ENCODE measurements at places on chromosomes 7 and 10.

DNA sequence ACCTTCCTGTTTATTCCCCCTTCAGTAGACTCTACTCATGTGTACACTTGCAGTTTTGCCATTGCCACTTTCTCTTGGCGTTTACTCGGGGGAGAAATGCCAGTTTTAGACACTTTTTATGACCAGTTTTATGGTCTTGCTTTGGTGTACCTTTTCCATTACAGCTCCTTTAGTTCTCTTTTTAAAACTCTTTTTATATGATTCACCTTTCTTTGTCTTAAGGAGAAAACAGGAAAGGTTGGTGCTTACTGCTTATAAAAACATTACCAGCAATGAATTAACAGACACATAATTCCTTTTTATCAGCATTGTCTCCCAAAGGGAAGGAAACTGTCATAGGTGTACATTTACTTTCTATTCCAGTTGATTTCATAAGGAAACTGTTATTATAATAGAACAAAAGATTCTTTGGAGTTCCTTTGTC lies 11.9 kb downstream of the TSPAN13 start:
- DNase-seq, result no peak

DNA sequence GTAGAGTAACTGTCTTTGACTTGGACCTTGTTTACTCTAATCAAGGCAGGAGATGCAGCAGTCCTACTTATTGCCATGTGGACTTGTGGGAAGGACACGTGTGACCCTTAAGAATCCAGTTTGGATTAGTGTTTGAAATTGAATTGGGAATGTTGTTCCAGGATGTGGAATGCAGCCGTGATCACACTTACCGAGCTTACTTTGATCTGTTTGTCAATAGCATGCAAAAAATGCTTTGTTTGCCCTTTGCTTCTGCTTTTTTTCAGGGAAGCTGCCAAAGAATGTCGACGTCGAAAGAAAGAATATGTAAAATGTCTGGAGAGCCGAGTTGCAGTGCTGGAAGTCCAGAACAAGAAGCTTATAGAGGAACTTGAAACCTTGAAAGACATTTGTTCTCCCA lies 84.7 kb downstream of the CREM start:
- no peak for DNase-seq

- no peak for DNase-seq
Observed at GRCh38 chr7:30053068-30053467, 24.9 kb downstream of the PLEKHA8 start.

DNA sequence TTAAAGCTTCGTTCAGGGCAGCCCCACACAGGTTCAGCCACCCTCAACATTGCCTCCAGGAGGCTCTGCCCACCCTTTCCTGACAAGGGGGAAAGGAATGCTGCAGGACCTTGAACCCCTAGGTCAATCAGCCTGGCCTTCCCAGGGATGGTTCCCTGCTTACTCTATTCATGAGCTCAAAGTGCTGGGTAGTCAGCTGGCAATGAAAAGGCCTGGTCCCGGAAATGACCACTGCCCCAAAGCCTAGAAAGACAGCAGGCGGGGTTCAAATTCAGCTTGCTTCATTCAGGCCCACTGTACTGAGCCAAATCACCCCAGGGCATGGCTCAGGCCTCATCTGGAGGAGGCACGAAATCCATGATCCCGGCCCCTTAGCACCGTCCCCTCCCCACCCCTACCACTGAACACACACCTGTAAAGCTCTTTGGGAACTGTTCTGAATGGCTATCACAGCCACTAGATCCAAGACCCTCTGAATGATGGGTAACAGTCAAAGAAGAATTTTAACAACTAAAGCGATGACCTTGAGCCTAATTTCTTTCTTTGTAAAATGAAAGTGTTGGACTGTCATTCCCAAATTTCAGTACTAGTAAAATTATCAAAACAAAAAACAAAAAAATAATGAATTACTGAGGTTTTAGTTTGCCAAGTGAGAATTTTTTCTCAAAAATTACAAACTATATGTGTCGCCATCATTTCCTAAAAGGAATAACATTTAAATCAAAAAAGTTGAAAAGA lies 1.0 kb downstream of the URGCP start:
- DNase-seq, result no peak

DNA sequence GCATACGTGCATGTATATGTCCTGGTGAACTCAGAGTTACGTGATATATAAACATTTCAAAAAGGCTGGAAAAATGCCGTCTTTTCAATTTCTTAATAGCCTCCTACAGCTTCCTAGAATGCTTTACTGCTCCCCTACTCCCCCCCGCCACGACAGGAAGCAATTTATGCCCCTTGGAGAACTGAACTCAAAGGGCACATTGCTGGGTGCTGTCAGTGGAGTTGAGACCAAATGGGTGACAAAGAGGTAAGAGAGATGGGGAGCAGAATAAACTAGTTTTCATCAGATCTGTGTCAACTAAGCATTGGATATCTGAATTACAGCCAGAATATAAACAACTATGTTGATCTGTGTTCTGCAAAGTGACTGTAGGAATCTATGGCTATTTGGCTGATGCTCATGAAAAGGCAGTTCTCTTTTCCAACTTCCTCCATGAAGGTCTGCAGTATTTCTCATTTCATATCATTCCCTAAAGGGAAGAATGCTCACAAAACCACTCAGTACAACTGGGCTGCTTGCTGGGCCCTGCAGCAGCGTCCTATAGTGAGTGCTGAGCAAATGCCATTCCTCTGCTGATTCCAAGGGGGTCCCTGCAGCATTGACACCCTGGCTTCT lies 171.3 kb upstream of the HPS1 start:
- no peak for DNase-seq

- peak; percentile 60 for DNase-seq
Observed at GRCh38 chr10:79155301-79156081, 86.7 kb downstream of the ZMIZ1 start.

DNA sequence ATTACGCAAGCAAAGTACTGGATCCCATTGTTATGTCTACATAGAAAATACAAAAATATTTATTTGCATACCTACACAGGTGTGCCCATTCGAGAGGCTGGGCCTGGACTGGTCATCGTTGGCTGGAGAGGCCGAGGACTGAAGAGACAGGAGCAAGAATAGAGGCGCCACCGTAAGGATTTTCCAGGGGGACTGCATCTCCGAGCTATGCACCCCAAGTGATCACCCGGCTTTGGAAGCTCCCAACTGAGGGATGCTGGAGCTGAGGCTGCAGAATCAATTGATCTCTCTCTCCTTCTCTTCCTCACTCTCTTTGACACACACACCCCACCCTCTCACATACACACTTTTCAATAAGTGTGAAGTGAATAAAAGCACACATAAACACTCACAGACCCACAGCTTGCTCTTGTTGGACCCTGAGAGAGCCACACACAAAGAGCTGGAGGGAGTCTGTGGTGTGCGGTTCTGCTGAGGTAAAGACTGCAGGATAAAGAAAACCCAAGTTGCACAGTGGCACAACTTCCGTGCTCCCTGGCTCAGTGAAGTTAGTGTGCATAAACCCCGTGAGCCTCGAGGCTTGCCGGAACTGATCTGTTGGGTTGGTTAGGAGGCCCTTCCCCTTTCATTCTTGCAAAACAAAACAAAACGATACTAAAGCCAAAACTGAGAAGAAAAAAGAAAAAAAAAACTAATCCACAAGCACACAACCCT lies at the start of gene AOAH:
TSS of gene AOAH (minus strand) at position 544 of the 714 bp plus-strand sequence. CDS start at position 198, 346 bp downstream.
- DNase-seq, result no peak

- no peak for DNase-seq
Observed at GRCh38 chr10:78778444-78779338, 290.1 kb upstream of the ZMIZ1 start.

- no peak for DNase-seq
Observed at GRCh38 chr7:51055039-51055840, 261.4 kb downstream of the COBL start.

DNA sequence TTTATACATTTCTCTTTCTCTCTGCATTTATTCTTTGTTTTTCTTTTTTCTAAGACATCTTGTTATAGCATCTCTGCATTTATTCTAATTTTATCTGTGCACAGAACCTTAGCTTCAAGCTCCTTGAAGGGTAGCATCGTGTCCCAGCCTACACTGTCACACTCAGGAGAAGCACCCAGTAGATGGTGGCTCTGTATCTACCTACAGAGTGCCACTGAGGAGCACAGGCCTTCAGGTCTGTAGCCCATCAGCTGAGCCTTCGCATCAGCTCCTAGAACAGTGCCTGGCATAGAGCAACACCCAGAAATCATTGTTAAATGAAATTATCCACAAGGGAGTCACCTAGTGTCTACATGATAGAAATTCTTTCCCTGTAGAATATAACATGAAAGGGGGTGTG lies 203.0 kb upstream of the KLF14 start:
- no peak for DNase-seq

DNA sequence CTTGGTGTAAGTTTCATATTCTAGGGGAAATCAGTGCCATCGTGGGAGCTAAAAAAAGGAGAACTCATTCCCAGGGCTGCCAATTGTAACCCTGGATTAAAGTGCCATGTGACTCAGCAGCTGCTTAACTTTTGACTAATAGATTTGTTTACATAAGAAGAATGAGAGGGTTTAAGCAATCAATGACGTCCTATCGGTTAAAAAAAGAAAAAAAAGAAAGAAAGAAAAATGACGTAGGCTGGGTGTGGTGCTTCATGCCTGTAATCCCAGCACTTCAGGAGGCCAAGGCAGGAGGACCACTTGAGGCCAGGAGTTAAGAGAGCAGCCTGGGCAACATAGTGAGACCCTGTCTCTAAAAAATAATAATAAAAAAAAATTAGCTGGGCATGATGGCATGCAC lies 116.2 kb upstream of the AFAP1L2 start:
- peak; percentile 92 for DNase-seq

DNA sequence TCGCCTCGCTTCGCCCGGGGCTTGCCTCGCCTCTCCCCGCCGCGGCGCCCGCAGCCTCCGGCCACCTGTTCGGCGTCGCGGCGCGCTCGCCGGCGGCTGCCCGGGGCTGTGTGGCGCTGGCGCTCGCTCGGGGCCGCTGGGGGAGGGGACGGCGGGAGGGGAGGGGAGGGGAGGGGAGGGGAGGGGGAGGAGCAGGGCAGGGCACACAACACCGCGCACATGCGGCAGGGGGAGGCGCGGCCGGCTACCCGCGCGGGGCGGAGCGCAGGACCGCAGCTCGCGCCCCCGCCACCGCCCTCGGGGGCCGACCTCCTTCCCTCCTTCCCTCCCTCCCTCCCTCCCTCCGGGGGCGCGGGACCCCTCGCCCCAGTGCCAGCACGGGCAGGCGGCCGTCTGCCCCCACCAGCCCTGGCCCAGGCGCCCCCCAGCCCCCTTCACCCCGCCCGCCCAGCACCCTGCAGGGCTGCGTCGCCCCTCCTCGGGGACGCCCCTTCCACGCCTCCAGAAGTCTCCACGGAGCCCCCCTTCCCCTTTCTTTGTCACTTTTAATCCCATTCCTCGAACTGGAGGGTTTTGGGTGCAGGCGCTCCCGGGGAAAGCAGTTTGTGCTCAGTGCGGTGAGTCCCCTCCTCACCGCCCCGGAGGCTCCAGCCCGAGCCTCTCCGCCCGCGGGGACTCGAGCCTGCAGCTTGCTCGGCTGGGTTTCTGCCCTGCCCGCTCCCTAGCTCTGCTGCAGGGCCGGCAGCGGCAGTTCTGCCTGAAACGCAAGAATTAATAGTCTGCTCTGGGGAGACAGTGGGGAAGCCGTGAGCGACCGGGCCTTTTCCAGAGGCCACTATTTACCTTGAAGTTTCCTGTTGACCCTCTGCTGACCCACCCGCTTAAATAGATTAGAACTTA lies at the start of gene PARD3:
TSS of gene PARD3 (minus strand) at position 112 of the 900 bp plus-strand sequence. CDS start 301 bp downstream, outside the sequence.
- DNase-seq, result peak; percentile 51

GRCh38 chr10:98167191-98167590 lies 32.7 kb downstream of the R3HCC1L start:
- no peak for DNase-seq

DNA sequence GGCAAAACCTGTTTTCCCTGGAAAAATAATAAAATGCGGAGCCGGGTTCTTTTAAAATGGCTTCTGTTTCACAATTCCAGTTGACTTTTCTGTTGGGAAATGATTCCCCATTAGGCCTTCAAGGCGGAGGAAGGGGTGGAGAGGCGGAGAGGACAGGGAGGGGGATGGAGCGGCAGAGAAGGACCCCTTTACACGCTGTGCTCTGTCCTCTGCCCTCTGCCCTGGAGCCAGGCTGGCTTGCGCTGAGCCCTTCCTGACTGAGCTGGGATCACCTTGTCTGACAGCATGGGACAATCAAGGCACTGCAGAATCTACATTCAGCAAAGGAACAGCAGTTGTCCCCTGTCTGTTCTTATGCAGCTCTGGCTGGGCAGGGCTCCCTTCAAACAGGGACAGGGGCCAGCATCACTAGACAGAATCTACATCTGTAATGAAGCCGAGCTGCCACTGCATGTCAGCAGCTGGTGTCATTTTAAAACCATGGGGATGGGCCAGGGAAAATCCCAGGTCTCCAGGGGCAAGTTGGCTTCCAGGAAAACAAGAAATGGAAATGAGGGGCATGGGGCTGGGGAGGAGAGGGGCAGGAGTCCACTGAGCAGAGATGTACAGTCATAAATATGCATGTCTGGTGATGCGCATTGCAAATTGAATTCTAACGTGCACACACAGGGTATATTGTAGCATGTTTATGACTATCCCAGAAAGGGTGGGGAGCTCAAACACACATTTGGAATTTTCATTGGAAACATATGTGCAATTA lies 120.0 kb downstream of the MKX start:
- DNase-seq, result no peak

DNA sequence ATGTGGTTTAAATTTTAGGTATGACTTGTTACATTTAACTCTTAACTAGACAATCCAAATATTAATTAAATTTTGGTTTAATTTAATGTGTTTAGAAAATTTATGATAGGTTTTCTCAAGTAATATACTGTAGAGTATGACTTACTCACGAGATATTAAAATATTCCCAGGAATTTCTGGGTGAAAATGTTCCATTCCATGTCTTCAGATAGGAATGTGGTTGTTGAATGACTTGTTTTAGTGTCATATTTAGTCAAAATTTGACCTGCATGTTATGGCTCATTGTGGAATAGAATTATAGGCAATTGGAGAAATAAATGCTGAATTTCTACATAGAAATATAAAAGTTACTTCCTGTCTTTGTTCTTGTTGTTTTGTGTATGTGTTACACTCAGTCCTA lies 46.7 kb downstream of the SHOC2 start:
- DNase-seq, result peak; percentile 4

DNA sequence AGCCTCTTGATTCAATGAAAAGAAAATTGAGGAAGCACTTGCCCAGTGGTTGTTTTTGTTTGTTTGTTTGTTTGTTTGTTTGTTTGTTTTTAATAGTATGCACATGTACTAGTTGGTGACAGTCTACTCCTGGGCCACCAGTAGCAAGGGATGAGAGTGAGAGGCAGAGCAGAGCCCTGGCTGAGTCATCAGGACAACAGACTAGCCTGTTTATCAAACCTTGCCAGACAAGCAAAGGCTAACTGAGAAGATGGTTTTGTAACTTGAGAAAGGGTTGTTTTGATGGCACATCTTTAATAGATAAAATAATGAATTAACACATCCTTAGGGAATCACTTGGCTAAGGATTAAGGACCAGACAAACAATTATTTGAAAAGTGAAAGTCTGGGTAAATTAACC lies 78.1 kb downstream of the INHBA start:
- peak; percentile 69 for DNase-seq

DNA sequence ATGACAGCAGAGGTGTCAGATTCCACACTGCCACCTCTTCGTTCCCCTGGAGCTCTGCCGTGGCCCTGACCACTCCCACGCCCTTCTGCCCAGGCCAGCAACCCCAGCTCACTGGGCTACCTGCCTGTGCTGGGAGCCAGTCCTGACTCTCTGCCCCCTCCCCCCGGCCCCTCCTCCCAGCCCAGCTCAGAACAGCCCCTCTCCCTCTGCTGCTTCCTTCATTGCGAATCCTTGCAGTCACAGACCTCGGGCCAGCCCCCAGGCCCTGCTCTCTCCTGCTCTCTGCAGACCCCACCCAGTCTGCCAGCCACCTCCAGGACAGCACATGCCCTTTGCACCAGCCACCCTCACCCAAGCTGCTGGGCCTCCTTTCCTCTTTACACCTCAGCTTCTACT lies 60.4 kb downstream of the TCERG1L start:
- DNase-seq, result no peak

All from IMR-90 (cell line).